ENCODE measurements at places on chromosomes 3 and 15. TPM values are rescaled to one million over a fixed set of nuclear protein-coding genes. Genes with fewer than 3 reads are reported as not detected.

RPL15 gene
- total RNA-seq, result 2,195 TPM

SLC15A2 gene
- total RNA-seq, result 0.20 TPM

RASL12 gene
- total RNA-seq, result not detected

TMEM212 gene
- not detected for total RNA-seq

CYP8B1 gene
- not detected for total RNA-seq

DNASE1L3 gene
- 5.0 TPM for total RNA-seq

CHRFAM7A gene
- 0.60 TPM for total RNA-seq

UROC1 gene
- not detected for total RNA-seq

DPP8 gene
- total RNA-seq, result 40.3 TPM

PROS1 gene
- 7.8 TPM for total RNA-seq

CCR3 gene
- not detected for total RNA-seq

GRCh38 chr3:24004171-24004938 is 59.3 kb downstream of the NR1D2 start:
- no peak for DNase-seq

DNA sequence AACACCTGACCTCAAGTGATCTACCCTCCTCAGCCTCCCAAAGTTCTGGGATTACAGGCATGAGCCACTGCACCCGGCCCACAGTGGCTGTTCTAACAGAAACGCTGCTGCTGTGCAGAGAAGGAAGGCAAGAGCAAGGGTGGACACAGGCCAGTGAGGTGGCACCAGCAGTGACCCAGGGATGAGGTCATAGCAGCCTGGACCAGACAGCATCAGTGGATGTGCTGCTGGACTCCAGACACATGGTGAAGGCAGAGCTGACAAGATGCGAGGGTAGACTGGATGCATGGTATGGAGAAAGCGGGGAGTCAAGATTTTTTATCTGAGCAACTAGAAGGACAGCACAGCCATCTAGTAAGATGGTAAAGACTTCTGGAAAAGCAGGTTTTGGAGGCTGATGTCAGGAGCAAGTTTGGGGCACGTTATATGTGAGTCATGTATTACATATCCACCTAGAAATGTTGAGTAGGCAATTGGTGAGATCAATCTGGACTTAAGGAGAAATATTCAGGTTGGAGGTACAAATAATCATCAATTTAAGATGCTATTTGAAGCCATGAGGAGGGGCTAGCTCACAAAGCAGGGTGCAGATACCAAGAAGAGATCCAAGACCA is 22.1 kb upstream of the TJP1 start:
- no peak for DNase-seq

GRCh38 chr3:184629555-184630160 is 68.1 kb downstream of the EPHB3 start:
- DNase-seq, result no peak

GRCh38 chr15:48566668-48567067 is 78.8 kb downstream of the FBN1 start:
- DNase-seq, result peak; percentile 69

GRCh38 chr3:152656214-152656971 is 178.5 kb upstream of the P2RY1 start:
- DNase-seq, result no peak

- peak; percentile 90 for DNase-seq
These were observed 188.7 kb upstream of the FEZF2 start for GRCh38 chr3:62562017-62562416.

DNA sequence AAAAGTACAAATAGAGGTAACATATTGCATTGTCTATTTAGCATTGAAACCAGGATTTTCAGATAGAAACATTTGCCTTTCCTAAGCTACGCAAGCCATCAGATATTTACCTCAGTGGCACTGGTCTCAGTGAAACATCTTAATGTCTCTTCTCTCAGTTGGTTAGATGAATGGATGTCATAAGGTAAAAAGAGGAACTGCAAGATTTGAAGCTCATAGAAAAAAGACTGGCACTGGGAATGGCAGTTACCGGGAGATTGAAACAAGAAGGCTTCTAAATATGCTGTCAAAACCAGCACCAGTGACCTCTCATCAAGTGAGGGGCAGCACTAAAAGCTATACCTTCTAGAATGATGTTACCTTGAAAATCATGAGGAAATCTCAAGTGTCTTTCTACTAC is 486.4 kb downstream of the FHIT start:
- no peak for DNase-seq

- DNase-seq, result no peak
These were observed 1198.9 kb downstream of the ROBO2 start for GRCh38 chr3:78238811-78239210.

DNA sequence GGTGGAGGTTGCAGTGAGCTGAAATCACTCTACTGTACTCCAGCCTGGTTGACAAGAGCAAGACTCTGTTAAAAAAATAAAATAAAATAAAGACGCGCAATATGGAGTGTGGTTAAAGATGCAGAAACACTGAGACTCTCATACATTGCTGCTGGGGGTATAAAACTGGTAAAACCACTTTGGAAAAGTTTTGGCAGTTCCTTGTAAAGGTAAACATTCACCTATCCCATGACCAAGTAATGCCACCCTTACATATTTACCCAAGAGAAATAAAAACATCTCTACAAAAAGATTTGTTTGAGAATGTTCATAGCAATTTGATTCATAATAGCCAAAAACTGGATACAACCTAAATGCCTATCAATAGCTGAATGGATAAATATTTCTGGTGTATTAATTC is 398.5 kb downstream of the PDCD6IP start:
- no peak for DNase-seq

DNA sequence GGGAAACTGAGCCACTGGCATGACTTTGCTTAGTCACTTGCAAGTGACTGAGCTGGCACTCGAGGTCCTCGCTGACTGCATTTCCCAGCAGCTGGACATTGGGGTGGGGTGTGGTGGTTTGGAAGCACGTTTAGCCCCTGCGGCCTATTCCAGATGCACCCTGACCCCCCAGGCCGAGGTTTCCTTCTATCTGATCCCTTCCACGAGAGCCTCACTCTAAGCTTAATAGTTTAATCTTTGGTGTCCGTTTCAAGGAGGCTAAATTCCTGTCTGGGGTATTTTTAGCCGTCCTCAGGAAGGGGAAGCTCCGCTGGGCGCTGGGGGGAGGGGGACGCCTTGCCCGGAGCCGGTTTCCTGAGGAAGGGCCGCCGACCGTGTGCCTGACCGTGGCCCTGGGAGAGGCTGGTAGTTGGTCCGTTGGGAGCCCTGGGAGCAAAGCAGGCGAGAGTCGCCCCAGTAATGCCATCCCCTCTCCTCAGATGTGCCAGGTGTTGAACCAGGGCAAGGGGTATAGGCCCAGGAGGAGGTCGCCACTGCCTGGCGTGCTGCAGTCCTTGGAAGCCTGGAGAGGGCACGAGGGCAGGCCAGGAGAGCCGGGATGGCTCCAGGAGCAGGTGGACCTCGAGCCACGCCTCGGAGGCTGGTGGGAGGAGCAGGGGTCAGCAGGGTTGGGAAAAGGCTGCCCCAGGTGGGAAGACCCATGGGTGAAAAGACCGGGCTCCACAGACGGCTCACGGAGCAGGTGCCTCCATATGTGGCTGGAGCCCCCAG is 37.2 kb downstream of the IDH2 start:
- DNase-seq, result peak; percentile 38

DNA sequence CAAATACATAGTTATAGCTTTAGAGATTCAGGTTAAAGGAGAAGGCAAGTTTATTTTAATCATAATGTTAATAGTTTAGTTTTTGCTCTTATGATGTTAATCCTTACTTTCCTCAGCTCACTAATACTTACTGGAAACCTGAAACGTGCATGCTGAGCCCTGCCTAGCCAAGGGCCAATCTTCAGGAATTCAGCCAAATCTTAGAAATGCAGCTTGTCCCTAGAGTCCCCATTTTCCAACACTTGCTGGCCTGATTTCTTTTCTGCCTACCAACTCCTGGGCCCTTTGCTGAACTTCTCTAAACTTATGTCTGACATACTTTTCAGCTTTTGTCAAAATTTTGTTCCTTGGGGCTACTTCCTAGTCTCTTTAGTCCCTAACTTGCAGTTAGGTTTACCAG is 22.8 kb downstream of the BCHE start:
- no peak for DNase-seq

- DNase-seq, result peak; percentile 65
These were observed 36.5 kb upstream of the ZMAT3 start for GRCh38 chr3:179108086-179108485.

Measured in lung microvascular endothelial cell (primary cell).